ENCODE measurements at places on chromosomes 16 and 17.

DNA sequence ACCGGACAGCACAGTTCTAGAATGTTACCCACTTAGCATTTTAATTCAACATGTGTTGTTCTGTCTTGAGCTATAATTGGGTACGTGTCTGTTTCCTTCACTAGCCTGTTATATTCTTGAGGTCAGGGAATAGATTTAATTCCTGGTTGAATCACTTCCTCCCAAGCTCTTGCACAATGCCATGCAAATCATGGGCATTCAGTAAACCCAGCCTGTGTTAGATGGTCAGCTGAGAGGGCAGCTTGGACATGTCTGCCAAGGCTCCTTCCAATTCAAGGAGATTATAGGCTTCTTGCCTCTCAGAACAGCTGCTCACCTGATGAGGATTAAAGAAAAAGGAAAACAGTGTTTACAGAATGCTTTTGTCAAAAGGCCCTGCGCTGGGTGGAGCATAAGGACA is 12.6 kb downstream of the C1QTNF1 start:
- DNase-seq, result no peak

DNA sequence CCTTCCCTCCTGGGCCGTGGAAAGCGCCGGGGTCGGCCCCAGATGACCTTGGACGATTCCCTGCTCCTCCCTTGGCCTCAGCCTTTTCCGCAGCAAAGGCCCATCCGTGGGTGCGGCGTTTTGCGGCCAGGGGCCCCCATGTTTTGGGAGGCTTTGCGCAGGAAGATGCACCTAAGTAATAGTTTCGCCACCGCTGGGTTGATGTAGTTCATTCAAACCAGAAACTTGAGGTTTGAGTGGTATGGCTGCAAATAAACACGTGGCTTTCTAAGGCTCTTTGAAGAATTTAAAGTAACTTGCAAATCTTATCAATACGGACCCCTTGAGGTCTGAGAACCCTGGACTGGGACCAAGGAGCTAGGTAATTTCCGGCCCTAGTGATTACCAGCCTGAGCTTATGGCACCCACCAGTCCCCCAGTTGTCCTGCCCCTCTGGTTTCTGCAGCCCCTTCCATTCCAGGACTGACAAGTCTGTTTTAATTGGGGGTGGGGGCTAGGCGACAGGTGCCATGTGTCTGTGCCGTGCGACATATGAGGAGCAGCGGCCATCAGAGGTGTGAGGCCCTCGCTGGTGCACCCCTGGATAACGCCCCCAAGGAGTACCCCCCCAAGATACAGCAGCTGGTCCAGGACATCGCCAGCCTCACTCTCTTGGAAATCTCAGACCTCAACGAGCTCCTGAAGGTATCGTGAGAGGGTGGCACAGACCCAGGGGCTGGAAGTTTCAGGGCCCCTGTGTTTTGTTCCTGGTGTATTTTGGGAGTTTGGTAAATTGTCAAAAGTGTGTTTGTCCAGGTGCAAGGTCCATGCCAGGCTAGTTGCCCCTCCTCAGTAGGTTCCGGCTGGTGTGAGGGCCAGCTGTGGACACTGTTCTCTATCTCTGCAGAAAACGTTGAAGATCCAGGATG is 834 bp downstream of the MRPL12 start:
- DNase-seq, result no peak

GRCh38 chr16:12460064-12460392 is 343.7 kb downstream of the CPPED1 start:
- no peak for DNase-seq

DNA sequence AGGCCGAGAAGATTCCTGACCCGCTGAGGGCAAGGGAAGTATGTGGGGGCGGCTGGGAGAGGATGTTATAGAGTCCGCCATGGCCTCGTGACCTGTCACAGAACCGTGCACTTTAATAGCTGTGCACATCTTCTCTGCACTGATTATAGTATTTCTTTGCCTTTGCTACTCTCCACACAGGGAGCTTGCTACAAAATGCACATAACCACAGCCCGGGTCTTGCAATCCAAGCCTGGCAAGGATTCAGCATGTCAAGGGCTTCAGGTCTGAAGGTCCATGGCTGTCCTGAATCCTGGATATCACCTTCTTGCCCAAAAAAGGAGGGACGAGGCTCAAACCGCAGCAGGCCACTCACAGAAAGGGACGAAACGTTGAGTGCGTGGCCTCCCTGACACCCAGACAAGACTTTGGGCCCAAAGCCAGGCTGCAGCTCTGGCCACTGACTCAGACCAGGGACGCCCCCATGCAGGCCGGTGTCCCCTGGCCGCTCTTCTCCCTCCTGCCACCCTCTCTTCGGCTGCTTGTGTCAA is 43.7 kb downstream of the USP22 start:
- no peak for DNase-seq

GRCh38 chr17:36881323-36881722 is 56.0 kb upstream of the LHX1 start:
- DNase-seq, result no peak

GRCh38 chr17:4118015-4118743 is 24.7 kb downstream of the ZZEF1 start:
- no peak for DNase-seq

DNA sequence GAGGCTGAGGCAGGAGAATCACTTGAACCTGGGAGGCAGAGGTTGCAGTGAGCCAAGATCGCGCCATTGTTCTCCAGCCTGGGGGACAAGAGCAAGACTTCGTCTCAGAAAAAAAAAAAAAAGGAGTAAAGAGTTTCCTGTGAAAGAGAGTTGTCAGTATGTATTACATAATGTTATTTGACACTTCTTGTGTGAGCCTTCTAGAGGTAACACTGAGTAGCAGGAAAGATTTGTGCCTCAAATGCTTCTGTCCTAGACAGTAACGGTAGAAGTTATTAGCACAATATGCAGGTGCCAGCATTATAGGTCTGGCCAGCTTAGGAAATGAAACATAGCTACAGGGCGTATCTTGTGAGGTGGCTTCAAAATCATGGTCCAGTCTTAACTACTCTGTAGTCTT is 6.2 kb downstream of the RPS6KB1 start:
- no peak for DNase-seq

DNA sequence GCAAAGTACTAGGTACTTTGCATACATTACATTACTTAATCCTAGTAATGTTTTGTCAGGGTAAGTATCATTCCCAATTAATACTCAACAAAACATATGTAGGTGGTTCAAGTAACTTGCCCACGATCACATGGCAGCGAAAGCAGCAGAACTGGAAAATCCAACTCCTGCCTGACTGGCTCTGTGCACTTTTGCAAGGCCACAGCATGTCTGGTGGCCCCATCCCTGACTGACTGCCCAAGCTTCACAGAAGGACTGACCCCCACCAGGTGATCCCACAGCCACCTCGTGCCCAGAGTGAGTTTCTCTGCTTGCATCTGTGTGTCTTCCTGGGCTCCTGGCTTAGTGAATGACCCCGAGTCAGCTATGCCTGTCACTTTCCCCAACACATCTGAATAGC is 11.4 kb downstream of the CNP start:
- DNase-seq, result no peak

DNA sequence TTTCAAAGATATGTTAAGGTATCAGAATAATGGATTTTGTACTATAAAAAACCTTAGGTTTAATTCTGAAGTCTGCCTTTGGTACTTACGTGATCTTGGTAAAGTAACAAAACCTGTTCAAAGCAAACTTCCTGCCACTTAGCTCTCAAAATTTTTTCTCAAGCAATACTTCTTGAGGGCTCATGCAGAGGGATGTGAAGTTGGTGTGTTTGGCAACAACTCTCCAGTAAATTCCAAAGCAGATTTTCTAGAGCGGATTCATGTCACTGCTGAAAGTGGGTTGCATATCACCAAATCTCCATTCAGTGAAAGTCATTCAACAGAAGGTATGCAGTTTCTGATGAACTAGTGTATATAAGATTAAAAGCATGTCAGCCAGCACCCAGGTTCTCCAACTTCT is 856.7 kb downstream of the CDH8 start:
- DNase-seq, result no peak

DNA sequence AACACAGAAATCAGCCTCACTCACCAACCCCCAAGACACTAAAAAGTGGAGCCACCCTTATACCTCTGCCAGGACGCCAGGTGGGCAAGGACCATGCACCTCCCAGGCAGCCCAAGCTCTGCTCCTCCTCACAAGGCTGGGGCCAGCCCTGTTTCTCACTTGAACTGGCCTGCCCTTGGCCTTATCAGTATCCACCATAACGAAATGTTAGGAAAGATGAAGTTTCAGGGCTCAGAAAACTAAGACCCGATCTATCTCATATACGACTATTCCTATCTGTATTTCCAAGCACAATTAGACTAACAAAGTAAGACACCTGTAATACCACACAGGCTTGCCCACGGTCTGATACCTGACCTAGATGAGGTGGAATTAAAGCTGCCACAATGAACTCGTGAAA is 6.9 kb downstream of the FBXO31 start:
- no peak for DNase-seq

DNA sequence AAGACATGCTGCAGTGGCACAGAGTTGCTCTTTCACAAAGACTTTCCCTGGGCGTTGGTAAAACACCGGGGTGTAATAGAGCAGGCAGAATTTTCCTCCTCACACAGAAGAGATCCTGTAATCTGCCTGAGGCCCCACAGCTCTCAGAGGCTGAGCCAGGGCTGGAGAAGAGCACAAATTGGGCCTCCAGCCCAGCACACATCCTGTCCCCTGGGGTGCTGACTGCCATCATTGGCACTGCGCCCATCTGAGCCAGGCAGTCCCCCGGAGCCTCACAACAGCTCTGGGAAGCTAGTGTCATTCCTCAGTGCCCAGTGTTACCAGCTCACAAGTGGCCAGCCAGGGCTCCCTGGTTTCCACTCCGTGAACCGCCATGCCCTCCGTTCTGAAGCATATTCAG is 119.4 kb downstream of the SOCS1 start:
- no peak for DNase-seq

GRCh38 chr16:1320658-1321240 is 11.3 kb downstream of the UBE2I start:
- no peak for DNase-seq

- DNase-seq, result no peak
Measured at GRCh38 chr17:5861854-5862253, 208.3 kb upstream of the WSCD1 start.

DNA sequence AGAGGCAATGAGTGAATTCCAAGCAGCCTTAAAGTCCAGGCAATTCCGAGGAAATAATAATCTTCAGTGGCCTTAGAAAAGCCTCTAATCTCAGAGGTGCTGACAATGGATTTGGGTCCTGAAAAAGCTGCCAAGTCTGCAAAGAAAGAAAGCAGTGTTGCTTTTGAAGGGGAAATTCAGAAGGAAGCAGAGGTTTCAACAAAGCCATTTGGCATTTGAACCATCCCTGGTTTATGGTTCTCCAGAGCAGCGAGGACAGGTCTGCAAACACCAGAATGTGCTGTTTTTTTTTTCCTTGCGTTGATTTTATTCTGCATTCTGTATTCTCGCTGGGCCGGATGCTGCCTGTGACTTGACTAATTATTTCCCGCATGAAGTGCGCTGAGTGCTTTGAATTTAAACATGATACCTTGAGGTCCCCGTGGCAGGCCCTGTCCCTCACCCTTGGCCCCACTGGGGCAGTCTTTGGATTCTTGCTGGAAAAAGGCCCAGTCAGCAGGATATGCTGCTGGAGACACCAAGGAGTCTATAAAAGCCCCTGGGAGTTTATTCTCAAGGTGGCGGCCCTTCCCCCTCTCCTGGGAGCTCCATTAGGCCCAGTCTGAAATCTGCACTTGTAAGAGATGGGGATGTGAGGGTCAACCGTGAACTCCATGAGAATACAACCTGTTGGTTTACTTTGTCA is 338.3 kb downstream of the HAPSTR1 start:
- no peak for DNase-seq

GRCh38 chr17:42518755-42519545 is 17.1 kb upstream of the NAGLU start:
- DNase-seq, result no peak

DNA sequence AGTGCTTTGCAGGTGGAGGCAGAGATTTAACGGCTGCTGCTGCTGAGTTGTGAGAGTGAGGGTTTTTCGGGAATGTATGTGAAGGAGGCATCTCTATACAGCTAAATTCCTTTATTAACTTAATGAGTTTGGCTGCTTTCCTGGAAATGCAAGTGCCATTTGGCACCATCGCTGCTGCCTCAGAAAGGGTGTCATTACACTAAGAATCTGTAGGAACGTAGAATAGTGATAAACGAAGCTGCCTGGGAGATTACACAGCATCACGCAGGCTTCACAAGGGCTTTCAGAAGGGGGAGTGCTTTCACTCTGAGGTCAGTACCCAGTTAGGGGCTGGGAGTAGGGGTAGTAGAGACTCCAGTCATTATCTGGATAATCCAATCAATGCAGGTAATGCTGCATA is 14.1 kb upstream of the NLRP1 start:
- no peak for DNase-seq

DNA sequence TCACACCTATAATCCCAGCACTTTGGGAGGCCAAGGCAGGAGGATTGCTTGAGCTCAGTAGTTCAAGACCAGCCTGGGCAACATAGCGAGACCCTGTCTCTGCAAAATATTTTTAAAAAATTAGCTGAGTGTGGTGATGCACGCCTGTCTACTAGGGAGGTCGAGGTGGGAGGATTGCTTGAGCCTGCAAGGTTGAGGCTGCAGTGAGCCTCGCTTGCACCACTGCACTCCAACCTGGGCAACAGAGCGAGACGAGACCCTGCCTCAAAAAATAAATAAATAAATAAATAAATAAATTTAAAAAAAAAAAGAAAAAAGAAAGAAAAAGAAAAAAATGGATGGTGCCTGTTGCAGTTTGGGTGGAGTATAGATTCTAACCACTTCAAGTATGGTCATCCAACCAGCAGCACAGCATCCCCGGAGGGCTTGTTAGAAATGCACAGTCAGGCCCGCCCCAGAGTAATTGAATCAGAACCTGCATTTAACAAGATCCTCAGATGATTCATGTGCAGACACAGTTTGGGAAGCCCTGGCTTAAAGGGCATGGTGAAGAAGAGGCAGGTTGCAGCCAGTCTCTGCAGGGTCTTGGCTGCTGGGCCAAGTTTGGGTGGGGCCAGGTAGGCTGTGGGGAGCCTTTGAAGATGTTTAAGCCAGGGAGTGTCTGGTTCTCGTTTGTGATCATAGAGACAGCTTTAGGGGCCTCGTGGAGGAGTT is 40.8 kb downstream of the MRC2 start:
- DNase-seq, result no peak

DNA sequence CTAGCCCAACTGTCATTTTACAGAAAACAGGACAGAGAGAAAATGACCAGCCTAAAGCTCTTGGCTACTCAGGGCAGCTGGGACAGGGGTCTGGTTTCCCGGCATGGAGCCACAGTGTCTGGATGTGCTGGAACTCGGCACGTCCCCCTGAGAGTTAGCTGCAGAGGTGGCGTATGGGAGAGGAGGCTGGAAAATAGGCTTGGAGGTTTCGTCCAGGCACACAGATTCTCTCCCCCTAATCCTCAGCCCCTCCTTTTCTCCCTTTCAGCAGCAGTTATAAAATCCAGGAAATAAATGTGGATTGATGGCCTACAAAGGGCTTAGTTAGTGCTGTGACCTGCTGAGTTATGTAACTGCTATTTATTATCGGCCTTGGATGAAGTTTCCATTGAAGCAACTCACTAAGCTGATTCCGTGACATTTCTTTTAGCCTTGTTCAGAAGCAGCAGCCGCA is 89.5 kb upstream of the TOB1 start:
- DNase-seq, result no peak

Data from right renal pelvis (tissue), 4 donors.